Neural progenitor cell (in vitro differentiated cells): ENCODE measurements at places on chromosomes 13 and 19.

- peak; percentile 69 for DNase-seq
These were observed 10.7 kb upstream of the PABPC3 start for GRCh38 chr13:25085125-25085742.

- DNase-seq, result peak; percentile 55
These were observed 38.7 kb upstream of the KLF2 start for GRCh38 chr19:16285769-16286498.

GRCh38 chr19:46080561-46080960 is 39.8 kb upstream of the IGFL4 start:
- no peak for DNase-seq

DNA sequence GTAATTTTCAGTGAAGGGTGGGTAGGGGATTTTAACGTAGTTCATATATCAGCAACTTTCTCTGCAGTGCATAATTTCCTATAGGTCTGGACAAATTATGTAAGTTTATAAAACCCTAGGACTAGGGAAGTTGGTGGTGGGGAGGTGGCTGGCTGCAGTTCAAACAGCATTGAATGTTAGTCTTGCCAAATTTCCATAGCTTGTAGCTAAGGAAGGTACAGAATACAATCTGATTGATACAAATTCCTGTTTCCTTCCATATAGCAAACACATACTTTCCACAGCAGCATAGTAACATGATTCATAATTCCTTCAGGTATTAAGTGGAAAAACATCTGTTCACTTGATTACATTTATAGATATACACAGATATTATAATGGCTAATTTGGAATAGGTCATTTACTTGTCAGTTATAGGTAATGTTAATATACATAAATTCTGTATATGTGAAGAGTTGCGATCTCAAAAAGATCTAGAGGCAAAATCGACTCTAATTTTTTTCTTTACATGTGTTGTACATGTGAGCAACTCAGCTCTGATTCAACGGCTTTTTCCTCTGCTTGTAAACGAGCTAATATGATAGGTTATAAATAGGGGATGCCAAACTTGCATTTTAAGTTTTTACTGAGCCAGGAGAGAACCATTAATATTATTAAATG is 233.4 kb upstream of the CSNK1A1L start:
- DNase-seq, result no peak

- DNase-seq, result peak; percentile 96
These were observed 7.0 kb downstream of the HIF3A start for GRCh38 chr19:46303691-46304397.

GRCh38 chr19:6220385-6221191 is 59.2 kb downstream of the MLLT1 start:
- DNase-seq, result no peak
